ENCODE measurements at places on chromosomes 12 and 14.

DNA sequence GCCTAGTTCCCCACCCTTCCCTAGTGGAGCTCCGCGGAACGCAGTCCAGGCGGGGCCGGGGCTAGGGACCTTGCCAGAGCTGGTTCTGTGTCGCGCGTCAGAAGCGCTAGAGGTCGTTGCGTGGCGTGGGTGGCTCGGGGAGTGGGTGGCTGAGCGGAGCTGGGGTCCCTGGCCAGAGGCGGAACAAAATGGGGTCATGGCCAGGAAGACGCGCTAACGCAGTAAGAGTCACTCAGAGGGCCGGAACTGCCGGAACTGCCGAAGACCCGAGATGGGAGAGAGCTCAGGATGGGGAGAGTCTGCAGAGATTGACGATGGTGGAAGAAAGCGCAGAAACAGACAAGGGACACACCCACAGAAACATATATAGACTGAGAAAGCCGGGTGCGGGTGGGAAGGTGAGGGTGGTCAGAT is 4.8 kb downstream of the DGKA start:
- DNase-seq = no peak

GRCh38 chr12:109382031-109382430 is 34.3 kb downstream of the MYO1H start:
- no peak for DNase-seq

DNA sequence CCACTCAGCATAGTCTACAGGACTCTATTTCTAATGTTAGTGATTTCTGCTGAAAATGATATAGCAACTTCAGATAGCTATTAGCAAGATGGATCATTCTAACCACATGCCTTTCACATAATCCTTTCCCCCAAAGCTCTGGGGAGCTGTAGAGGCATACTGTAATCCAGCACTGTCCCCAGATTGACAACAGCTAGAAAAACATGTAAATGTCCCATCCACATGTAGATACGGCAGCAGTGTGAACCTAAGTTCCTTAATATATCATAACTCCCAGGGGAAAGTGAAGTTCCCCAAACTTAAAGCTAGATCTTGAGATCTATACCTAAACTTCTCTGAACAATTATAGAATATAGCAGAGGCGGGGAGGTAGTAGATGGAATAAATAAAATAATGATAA is 14.0 kb downstream of the ZNF664 start:
- DNase-seq = no peak

- no peak for DNase-seq
These were observed 24.7 kb upstream of the BEGAIN start for GRCh38 chr14:100611811-100612480.

- no peak for DNase-seq
These were observed 28.1 kb upstream of the WNK1 start for GRCh38 chr12:724194-724855.
